ENCODE measurements at places on chromosomes 4 and X.

DNA sequence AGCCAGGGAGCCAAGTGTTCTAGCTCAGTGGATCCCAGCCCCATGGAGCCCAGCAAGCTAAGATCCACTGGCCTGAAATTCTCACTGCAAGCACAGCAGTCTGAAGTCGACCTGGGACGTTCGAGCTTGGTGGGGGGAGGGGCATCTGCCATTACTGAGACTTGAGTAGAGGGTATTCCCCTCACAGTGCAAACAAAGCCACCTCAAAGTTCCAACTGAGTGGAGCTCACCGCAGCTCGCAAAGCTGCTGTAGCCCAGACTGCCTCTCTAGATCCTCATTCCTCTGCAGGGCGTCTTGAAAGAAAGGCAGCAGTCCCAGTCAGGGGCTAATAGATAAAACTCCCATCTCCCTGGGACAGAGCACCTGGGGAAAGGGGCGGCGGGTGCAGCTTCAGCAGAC, 226.3 kb downstream of the ZIC3 start:
- no peak overlapping the region for H3K4me3 ChIP-seq
- no peak for DNase-seq
- H3K27ac ChIP-seq = no peak overlapping the region
- no peaks in the 10 kb centered on the region for H3K4me1 ChIP-seq
- H3K27me3 ChIP-seq = no peaks in the 10 kb centered on the region

GRCh38 chrX:130682990-130683389, 220.0 kb downstream of the ENOX2 start:
- no peaks in the 10 kb centered on the region for H3K4me1 ChIP-seq
- DNase-seq = no peak
- peaks cover 15% of the 10 kb centered on the region for H3K36me3 ChIP-seq
- no peak overlapping the region for H3K27ac ChIP-seq
- no peaks in the 10 kb centered on the region for H3K27me3 ChIP-seq

DNA sequence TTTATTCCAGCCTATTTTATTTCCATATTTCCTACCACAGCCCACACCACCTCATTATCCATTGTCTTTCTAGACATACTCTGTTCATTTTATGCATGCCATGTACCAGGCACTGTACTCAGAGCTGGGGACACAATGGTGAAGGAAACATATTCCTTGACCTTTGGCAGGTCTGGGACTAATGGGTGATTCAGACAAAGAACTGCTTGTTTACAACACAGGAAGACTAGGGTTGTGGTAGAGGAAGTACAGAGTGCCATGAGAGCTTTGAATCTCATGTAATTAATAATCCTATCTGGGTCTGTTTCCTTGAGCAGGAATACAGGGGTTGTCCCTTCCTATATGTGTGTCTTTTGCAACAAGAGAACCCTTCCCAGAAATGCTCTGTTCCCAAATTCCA, 75.1 kb upstream of the NUDT10 start:
- no peak for DNase-seq
- H3K27me3 ChIP-seq = no peaks in the 10 kb centered on the region
- H3K27ac ChIP-seq = no peak overlapping the region
- peaks cover 4% of the 10 kb centered on the region for H3K36me3 ChIP-seq

DNA sequence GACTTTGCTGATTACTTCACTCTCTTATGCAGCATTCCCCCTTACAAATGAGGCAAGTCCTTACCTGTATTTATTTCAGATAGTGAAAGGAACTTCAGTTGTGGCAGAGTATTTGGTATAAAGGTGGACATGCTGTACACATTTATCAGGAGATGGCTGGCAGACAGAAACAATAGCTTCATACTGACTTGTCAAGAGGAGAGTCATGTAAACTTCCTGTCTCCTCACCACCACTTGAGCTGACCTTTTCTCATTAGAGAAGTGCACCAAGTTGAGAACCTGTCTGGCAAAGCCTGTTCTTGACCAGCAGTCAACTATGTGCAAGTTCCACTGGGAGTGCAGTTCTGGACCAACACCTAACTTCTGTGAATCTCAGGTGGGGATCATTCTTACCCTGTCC, 80.8 kb downstream of the LARP1B start:
- DNase-seq = no peak
- H3K4me1 ChIP-seq = no peaks in the 10 kb centered on the region
- H3K27ac ChIP-seq = no peak overlapping the region
- H3K4me3 ChIP-seq = no peak overlapping the region
- no peaks in the 10 kb centered on the region for H3K27me3 ChIP-seq
- H3K36me3 ChIP-seq = peaks cover 17% of the 10 kb centered on the region

GRCh38 chrX:150774798-150775568, 81.8 kb downstream of the MTMR1 start:
- H3K27ac ChIP-seq = peak overlapping the region; percentile 71
- no peak for DNase-seq
- H3K36me3 ChIP-seq = no peaks in the 10 kb centered on the region
- H3K4me1 ChIP-seq = peaks cover under 1% of the 10 kb centered on the region
- no peak overlapping the region for H3K4me3 ChIP-seq

DNA sequence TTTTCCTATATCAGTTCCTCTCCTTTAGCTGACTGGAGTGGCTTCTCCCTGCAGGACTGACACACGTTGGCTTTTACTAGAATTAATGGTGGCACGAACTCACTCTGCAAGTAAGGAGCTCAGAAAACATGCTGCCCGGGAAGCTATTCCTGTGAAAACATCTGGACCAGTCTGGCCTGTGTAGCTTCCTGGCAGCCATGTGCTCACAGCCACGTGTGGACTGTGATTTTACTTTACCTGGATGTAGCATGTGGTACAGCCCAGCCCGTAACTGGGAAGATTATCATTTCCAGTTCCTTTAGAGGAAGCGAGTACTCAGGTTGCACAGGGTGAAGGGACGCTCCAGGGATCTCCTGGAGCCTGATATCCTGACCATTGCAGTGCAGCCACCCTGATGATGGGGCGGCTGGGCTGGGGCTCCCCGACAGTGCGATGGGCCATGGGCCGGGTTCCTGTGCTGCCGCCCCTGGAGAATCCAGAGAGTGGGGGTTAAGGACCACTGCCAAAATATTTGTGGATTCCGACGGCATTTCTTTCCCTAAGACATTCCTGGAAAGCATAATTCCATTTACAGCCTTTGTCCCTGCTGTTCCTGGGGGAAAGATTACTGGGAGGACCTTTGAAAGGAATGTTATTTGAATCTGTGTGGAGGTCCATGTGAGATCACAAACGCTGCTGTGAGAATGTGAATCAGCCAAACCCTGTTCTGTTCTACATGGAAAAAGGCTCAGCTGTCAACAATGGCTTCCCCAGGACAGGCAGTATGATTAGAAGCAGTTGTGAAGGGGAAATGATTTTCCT, 35.0 kb downstream of the PROM1 start:
- peaks cover 7% of the 10 kb centered on the region for H3K27me3 ChIP-seq
- DNase-seq = no peak
- H3K27ac ChIP-seq = no peak overlapping the region
- H3K4me1 ChIP-seq = no peaks in the 10 kb centered on the region

DNA sequence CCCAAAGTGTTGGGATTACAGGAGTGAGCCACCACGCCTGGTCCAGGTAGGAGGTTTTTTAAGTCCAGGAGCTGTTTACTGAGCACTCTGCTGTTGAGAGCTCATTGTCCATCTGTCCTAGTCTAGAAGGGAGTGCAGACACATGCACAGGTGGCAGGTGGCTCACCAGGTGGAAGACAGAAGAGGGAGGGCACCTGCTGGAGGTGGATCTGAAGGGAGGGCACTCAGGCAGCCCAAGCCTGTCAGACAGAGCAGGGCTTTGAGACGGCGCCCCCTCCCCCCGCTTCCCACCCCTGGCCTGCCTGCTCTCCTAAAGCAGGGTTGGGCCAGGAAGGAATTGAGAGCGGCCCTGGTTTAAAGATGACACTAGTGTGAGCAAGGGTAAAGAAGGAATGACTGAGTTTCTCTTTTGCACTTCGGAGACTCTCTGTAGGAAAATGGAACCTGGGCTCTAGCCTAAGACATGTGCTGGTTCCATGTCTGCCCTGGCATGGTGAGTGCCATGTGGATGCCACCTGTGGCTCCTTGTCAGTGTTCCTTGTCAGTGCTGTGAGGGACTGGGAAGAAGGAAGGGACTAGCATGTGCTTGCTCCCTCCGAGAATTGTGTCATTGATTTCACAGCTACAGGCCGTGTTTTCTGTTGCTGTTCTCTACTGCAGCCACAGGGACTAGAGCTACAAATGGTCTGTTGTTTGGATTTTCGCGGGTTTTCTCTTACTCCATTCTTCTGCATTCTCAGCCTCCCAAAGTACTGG, 108.6 kb downstream of the TNIP2 start:
- no peak for DNase-seq
- H3K4me3 ChIP-seq = no peak overlapping the region
- no peak overlapping the region for H3K27ac ChIP-seq

DNA sequence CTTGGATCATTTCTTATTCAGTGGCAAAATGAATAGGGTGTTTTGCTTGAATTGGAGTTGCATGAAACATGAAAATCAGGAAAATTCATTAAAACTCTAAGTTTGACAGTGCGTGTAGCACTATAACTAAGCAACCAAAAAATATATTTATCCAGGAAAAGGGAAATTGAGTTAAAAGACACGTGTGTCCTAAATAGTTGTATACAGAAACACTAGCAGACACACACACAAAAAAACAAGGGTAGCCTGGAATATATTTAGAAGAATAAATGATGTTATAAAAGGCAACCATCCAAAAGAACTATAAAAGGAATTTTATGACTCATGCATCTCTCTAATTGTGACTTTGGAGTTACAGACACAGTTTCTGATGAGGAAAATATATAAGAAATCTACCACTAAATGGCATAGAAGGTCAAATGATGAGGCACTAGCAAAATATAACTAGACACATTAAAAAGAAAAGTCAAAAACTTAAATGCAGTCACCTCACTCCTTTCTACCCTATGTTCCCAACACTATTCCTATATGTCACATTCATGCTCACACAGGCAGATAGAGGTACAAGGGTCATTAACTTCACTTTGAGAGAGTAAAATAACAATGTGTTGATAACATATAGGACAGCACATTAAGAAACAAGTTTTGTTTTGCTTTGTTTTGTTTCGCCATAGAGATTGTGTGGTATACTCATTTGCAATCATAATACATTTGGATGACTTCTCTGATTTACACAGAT, 793.6 kb upstream of the INTU start:
- H3K36me3 ChIP-seq = no peaks in the 10 kb centered on the region
- no peaks in the 10 kb centered on the region for H3K4me1 ChIP-seq
- no peak for DNase-seq

DNA sequence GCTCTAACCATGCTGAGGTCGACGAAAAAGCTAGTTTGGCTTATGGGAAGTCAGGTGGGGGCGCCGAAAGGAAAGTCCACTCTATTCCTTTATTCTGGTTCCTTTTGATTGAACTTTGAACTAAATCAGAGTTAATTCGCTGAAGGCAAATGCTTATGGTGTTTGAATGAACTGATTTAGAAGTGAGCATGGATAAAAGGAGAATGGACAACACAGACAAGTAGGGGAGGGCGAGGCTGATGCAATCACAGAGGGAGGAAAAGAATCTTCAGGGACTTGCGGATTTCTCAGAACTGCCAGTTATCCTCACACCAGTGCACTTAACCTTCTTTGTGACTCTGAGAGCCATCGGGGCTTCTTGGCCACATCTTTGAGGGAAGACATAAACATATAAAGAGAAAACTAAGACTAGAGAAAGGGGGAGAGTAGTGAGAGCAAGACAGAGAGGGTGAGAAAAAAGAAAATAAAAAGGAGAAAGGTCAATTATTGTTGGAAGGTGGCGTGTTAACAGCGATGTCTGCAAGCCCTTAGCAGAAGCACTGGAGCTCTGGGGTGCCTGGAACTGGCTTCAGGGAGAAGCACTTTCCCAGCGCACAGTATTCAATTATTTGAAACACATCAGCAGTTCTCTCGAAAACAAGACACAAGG, 79.6 kb upstream of the PLAC1 start:
- H3K36me3 ChIP-seq = no peaks in the 10 kb centered on the region
- H3K4me3 ChIP-seq = no peak overlapping the region
- H3K4me1 ChIP-seq = no peaks in the 10 kb centered on the region
- DNase-seq = no peak

GRCh38 chr4:35106091-35106734, 1138.1 kb downstream of the ARAP2 start:
- H3K27ac ChIP-seq = no peak overlapping the region
- DNase-seq = no peak
- H3K4me3 ChIP-seq = no peak overlapping the region
- H3K4me1 ChIP-seq = no peaks in the 10 kb centered on the region

DNA sequence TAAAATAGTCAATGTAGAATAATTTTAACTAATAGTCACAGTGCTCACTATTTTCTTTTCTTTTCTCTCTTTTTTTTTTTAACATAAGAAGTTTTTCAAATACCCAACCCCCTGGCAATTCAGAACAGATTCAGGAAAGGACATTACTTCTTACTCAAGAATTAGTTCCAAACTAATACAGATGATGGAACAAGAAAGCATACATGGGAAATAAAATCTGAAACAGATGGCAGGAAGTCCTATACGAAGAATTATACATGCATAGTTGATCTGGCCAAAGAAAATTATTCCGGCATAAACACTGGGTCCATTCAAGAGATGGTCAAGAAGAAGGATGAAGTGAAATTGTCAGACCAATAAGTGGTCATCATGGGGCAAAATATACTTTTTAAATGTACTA, 614.4 kb upstream of the INTU start:
- H3K27me3 ChIP-seq = no peaks in the 10 kb centered on the region
- H3K4me1 ChIP-seq = no peaks in the 10 kb centered on the region
- H3K4me3 ChIP-seq = no peak overlapping the region
- H3K36me3 ChIP-seq = no peaks in the 10 kb centered on the region

- H3K36me3 ChIP-seq = no peaks in the 10 kb centered on the region
- no peak overlapping the region for H3K27ac ChIP-seq
- DNase-seq = no peak
- H3K4me3 ChIP-seq = no peak overlapping the region
- no peaks in the 10 kb centered on the region for H3K27me3 ChIP-seq
These were observed 153.7 kb downstream of the AMELX start for GRCh38 chrX:11446949-11447348.

GRCh38 chr4:140928880-140929279, 172.7 kb upstream of the TBC1D9 start:
- H3K27me3 ChIP-seq = peaks cover 12% of the 10 kb centered on the region
- H3K4me3 ChIP-seq = no peak overlapping the region
- DNase-seq = no peak
- H3K4me1 ChIP-seq = no peaks in the 10 kb centered on the region
- no peaks in the 10 kb centered on the region for H3K36me3 ChIP-seq
- no peak overlapping the region for H3K27ac ChIP-seq

DNA sequence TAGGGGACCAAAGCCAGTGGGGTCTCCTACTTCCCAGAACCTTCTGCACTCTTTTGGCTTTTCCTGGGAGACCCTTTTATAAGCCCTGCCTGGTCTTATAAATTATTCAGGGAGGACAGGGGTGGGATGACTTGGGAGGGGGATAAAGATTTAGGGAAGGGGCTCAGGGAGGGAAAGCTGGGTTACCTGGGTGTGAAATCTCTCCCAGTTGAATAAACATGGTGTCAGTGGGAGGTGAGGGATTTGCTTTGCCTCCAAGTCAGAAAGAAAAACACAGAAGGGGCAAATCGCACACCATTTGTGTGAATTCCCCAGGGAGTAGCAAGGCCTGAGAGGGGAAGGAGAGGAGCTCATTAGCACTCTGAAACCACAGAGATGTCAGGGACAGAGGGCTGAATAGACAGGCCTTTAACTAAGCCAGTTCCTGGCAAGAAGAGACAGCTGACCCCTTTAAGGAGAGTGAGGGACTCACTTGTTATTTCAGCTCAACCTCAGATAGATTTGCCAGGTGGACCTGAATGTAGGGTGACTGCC, at the start of gene RIPPLY1:
TSS of gene RIPPLY1 (minus strand) at position 51 of the 534 bp plus-strand sequence. CDS start 54 bp downstream, outside the sequence.
- no peaks in the 10 kb centered on the region for H3K4me1 ChIP-seq
- H3K27ac ChIP-seq = no peak within 1 kb of the TSS
- DNase-seq = no peak
- no peaks in the 10 kb centered on the region for H3K27me3 ChIP-seq
- no peaks in the 10 kb centered on the region for H3K36me3 ChIP-seq
- no peak within 1 kb of the TSS for H3K4me3 ChIP-seq

Measured in naive thymus-derived CD8-positive, alpha-beta T cell (primary cell).